ENCODE measurements at places on chromosomes 1 and 21.

DNA sequence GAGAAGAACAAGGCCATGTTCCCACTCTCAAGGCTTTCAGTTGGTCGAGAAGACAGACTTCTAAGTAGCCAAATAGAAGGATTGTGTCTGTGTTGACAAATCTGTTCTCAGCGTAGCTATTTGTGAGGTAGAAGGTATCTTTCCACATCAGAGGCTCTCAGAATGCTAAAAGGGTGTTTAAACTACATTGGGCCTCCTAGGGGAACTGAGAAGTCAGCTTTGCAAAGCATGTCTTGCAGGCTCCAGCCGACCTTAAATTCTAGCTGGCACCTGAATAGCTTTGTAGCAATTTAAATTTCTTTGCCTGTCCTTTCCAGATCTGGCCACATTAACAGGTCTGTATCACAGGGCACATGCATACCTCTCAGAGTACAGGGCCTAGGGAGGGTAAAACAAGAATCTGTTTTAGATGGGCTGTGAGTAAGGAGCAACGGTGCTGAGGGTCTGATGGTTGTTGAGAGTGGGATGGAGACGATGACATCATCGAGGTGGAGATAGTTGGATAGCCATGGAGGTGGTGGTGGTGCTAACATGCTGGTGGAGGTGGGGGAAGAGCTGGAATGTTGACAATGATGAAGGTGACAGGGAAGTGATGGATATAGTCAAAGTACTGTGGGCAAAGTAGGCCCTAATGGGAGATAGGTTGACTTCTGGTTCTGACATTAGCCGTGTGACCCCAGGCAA is 17.0 kb upstream of the DMBX1 start:
- DNase-seq, result no peak
- H3K4me3 ChIP-seq, result no peak overlapping the region
- no peaks in the 10 kb centered on the region for H3K36me3 ChIP-seq
- H3K27me3 ChIP-seq, result no peaks in the 10 kb centered on the region
- no peak overlapping the region for H3K27ac ChIP-seq
- H3K4me1 ChIP-seq, result no peaks in the 10 kb centered on the region

- H3K4me1 ChIP-seq, result no peaks in the 10 kb centered on the region
- H3K4me3 ChIP-seq, result no peak overlapping the region
- H3K36me3 ChIP-seq, result no peaks in the 10 kb centered on the region
- no peaks in the 10 kb centered on the region for H3K27me3 ChIP-seq
- no peak overlapping the region for H3K27ac ChIP-seq
- DNase-seq, result no peak
Measured at GRCh38 chr1:60034999-60035398, 38.6 kb downstream of the C1orf87 start.

DNA sequence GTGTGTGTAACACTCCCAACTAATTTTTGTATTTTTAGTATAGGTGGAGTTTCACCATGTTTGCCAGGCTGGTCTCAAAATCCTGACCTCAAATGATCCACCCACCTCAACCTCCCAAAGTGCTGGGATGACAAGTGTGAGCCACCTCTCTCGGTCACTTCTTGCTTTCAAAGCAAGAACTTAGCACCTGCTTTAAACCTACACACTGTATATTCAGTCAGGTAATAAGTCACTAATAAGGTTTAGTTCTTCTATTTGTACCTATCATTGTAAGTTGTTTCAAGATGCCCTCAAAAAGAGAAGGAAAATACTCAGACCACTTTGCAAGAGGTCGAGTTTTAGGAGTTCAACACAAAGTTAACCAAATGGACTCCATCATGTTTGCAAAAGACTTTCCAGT is 431.3 kb downstream of the MRPL39 start:
- no peak overlapping the region for H3K4me3 ChIP-seq
- no peaks in the 10 kb centered on the region for H3K36me3 ChIP-seq
- DNase-seq, result no peak
- no peaks in the 10 kb centered on the region for H3K4me1 ChIP-seq

DNA sequence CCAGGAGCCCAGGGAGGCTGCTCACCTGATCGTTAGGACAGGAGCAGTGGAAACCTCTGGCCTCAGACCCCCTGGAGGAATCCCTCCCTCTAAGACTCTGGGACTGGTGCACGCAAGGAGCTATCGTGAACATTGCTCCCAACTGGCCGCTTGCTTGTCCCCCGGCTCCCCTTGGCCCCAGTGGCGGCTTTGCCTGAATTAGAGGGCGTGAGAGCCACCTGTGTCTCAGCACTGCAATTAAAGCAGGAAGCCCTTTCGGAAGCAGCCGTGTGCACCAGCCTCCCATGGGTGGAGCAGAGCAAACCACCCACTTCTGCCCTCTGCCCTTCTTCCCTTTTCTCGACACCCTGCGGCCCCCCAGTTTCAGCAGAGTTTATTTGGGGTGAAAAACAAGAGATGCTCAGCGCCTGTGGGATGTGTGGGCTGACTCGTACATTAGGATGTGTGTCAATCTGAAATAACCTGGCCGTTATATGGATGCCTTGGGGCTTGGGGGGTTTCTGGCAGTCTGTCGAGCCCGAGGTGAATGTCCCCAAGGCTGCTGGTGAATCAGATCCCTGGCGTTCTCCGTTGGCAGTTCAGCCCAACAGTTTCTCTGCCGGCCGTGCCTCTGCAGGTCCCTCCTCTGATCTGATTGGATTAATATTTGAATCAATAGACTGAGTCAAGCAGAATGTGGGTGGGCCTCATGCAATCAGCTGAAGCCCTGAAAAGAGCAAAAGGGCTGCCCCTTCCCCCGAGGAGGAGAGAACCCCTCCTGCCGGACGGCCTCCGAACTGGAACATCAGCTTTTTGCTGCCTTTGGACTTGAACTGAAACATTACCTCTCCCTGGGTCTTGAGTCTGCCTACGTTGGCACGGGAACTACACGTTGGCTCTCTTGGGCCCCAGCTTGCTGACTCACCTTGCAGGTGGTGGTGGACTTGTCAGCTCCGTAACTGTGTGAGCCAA is 7.3 kb upstream of the UMODL1 start:
- no peaks in the 10 kb centered on the region for H3K27me3 ChIP-seq
- no peaks in the 10 kb centered on the region for H3K36me3 ChIP-seq
- H3K4me3 ChIP-seq, result no peak overlapping the region
- DNase-seq, result no peak
- no peak overlapping the region for H3K27ac ChIP-seq

GRCh38 chr1:196655494-196655893 is 3.7 kb downstream of the CFH start:
- H3K27ac ChIP-seq, result no peak overlapping the region
- H3K4me1 ChIP-seq, result no peaks in the 10 kb centered on the region
- H3K4me3 ChIP-seq, result no peak overlapping the region
- H3K36me3 ChIP-seq, result no peaks in the 10 kb centered on the region
- DNase-seq, result no peak
